ENCODE measurements at places on chromosomes 5 and 9.

DNA sequence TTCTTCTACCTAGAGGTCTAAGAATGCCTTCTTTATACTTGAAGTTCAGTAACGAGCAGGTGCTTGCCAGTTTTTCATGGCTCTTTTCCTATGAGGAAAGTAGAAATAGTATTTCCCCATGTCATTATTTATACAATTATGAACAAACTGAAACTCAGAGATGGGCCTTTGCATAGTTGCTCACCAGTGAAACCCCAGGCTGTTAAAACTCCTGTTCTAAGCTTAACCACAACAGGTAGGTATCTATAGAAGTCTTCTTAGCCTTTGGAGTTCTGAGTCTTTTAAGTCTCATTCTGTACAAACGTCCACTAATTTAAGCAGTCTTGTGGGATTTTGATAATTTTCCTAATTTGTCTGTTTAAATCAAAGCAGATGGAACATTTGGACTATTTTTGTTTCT lies 90.1 kb downstream of the STARD4 start:
- DNase-seq, result no peak

DNA sequence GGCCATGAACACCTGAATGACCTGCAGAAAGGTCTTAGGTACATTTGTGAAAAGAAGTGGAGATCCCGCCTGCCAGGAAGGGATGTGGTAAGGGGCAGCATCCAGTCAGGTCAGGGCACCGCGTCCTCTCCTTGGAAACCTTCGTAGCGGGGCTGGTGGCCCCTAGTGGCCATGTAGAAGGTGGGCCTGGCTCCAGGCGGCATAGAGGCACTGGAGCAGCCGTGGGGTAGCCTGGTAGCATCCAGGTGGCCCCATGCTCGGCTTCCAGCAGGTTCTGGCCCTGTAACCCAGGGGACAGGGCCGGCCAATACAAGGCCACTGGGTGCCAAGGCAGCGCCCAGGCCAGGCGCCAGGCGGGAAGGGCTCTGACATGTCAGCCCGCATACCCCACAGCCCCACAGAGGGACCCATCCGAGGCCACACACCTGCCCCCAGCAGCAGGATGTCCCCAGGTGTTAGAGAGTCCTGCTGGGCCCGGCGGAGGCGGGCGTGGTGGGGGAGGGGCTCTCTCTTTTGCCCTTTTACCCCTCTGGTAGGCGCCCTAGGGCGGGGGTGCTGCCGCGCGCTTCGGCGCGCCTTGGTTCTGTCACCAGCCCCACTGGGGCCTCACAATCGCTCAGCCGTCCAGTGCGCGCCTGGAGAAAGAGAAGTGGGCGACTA lies 58.3 kb upstream of the SPATA31E1 start:
- DNase-seq, result no peak

DNA sequence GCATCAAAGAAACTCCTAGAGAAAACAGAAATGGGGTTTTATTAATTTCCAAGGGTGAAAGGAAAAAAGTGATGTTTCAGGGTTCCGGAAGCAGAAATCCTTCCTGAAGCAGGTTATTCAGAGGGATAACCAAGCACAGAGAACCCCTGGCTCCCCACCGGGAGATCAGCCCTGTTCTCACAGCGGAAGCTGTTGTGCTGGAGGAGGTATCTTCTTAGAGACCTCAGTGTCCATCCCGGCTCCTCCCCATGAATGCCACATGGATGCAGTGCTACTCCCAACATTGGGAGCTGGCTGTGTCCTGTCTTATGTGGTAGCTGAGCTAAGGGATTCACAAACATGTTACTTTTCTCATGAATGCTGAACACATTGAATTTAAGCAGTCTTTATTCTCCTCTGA lies 80.9 kb upstream of the IRX2 start:
- no peak for DNase-seq

DNA sequence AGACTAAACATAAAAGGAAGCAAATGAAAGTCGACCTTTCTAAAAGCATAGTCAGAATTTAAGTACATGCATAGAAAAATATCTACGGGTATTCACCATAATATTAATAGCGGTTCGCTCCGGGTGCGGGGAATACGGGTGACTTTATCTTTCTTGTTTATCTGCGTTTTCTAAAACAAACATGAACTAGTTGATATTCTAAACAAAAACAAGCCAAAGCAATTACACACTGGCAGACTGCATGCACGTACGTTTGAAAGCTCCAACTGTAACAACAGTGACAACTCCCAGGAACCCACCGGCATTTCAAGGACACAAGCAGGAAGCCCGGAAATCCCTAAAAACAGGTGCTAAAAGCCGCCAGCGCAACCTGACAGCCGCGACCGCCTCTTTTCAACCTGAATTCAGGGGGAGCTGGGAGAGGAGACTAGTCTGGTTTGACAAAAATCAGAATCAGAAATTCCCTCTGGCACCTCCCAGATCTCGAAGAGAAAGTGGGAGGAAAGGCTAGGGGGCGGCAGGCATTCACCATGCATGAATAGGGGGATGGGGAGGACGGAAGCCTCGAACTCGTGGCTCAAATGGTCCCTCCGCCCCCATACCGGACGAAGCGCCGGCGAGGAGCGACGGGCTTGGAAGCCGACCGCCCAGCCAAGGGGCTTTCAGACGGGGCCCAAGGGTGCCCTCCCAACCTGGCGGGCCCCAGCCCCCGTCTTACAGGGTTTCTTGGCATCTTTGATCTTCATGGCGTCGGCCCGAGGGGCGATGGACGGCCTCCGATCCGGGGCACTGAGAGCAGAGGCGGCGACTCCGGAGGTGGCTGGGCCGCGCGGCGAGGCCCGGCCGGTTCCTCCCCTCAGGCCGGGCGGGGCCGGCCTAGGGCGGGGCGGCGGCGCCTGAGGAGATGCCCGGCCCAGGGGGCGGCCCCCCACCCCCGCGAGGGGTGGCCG lies at the start of gene PANK3:
Gene PANK3 (minus strand): TSS at position 831 of the 950 bp plus-strand sequence. CDS start 85 bp downstream, at position 746.
- DNase-seq, result no peak

GRCh38 chr5:178455480-178455835 lies 134.7 kb downstream of the COL23A1 start:
- DNase-seq, result no peak

DNA sequence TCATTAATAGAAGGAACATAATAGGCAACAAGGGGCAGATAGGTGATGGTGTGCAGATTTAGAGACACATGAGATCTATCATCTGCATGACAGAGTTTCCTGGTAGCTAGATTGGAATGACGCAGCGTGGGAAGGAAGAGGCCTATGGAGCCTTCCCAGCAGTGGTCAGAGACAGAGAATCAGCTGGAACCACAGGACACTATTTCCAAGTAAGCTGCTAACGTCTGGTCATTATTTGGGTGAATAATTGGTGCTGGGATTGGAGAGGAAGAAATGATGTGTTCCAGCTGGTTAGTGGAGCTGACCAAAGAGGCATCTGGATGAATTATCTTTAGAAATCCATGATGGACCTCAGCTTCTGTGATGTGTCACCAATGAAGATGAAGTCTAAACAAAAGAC lies 91.2 kb upstream of the PRR16 start:
- DNase-seq, result no peak

DNA sequence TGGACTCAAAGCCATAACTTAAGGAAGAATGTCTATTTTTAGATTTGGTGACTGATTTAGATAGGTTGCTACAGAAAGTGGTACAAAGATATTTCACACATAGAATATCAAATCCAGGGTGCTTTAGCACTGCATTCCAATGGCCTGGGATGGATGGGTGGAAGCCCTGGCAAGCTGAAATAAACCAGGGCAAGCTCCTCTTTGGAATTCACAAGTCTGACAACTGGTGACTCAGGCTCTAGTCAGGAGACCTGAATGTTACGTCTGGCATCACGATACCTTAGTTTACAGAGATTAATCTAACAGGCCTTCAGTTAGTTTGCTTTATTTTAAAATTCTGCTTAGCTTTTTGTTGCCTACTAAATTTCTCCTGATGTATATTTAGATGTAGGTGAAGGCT lies 144.0 kb downstream of the TMC1 start:
- peak; percentile 1 for DNase-seq
